ENCODE measurements at places on chromosomes 3 and 15. TPM values are rescaled to one million over a fixed set of nuclear protein-coding genes. Genes with fewer than 3 reads are reported as not detected.

DNA sequence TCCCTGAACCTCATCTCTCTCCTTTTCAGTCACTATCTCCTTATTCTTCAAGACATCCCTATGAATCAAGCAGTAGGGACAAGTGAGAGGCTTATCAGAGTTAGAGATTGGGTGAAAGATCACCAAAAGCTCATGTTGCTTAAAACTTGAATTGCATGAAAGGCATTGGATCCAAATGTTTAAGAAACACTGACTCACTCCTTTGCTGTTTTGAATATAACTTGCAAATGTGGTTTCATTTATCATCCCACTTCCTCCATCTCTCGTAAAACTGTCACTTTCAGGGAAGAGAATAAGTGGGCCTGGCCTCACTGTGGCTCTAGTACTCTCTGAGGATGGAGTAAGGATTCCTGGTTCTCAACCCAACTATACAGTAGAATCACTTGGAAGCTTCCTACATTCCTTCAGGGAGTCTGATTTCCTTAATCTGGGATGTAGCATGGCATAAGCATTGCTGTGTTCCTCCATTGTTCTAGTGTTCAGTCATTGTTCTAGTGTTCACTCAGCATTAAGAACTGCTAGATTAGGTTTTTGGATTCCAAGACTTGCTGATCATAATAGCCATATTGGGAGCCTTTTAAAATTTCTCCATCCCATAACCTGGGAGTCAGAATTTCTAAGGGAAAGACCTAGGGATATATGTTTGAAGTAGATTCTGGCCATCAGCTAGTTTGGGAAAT is 171.8 kb downstream of the TMEM108 start:
- H3K27me3 ChIP-seq: no peaks in the 10 kb centered on the region
- no peaks in the 10 kb centered on the region for H3K36me3 ChIP-seq
- DNase-seq: no peak
- no peak overlapping the region for H3K4me3 ChIP-seq
- no peak overlapping the region for H3K27ac ChIP-seq

- H3K4me1 ChIP-seq: no peaks in the 10 kb centered on the region
- no peaks in the 10 kb centered on the region for H3K27me3 ChIP-seq
- H3K36me3 ChIP-seq: no peaks in the 10 kb centered on the region
- no peak overlapping the region for H3K4me3 ChIP-seq
- no peak overlapping the region for H3K27ac ChIP-seq
Observed at GRCh38 chr3:30084971-30085403, 521.4 kb upstream of the TGFBR2 start.

DNA sequence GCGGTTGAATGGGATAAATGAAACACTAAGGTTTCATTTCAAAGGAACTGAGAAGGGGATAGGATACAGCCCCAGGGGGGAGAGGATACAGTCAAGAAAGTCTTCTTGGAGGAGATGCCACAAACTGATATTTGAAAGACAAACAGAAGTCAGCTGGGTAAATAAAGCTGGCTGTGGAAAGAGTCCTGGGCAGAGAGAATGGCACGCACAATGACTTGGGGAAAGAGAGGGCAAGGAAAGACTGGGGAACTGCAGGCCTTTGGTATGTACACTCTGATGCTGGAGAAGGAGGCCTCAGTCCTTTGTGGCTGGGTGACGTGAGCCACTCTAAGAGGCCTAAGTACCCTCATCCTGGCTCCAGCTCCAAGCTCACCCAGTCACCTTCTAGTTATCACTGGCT is 45.2 kb upstream of the LMCD1 start:
- no peaks in the 10 kb centered on the region for H3K4me1 ChIP-seq
- no peak overlapping the region for H3K4me3 ChIP-seq
- DNase-seq: no peak
- no peaks in the 10 kb centered on the region for H3K36me3 ChIP-seq

- H3K36me3 ChIP-seq: no peaks in the 10 kb centered on the region
- H3K4me1 ChIP-seq: no peaks in the 10 kb centered on the region
Observed at GRCh38 chr3:106206146-106206545, 337.3 kb upstream of the CBLB start.

GRCh38 chr3:5456199-5456598 is 268.7 kb downstream of the EDEM1 start:
- H3K27me3 ChIP-seq: no peaks in the 10 kb centered on the region
- no peak overlapping the region for H3K27ac ChIP-seq
- H3K36me3 ChIP-seq: no peaks in the 10 kb centered on the region
- no peaks in the 10 kb centered on the region for H3K4me1 ChIP-seq

GRCh38 chr15:81777546-81777945 is 268.3 kb downstream of the MEX3B start:
- DNase-seq: no peak
- H3K27ac ChIP-seq: no peak overlapping the region
- no peaks in the 10 kb centered on the region for H3K27me3 ChIP-seq
- H3K36me3 ChIP-seq: no peaks in the 10 kb centered on the region

- peaks cover 13% of the 10 kb centered on the region for H3K4me1 ChIP-seq
- H3K36me3 ChIP-seq: no peaks in the 10 kb centered on the region
- H3K27ac ChIP-seq: no peak overlapping the region
- no peaks in the 10 kb centered on the region for H3K27me3 ChIP-seq
- H3K4me3 ChIP-seq: no peak overlapping the region
Observed at GRCh38 chr3:187212196-187212545, 14.9 kb downstream of the RTP1 start.

The TNNC1 gene
- total RNA-seq: 11.3 TPM
